ENCODE measurements at places on chromosomes 7 and 10.

GRCh38 chr7:127678337-127678736 lies 26.3 kb downstream of the SND1 start:
- DNase-seq = peak; percentile 75

GRCh38 chr7:139362302-139362701 lies 2.6 kb downstream of the LUC7L2 start:
- no peak for DNase-seq

- no peak for DNase-seq
Measured at GRCh38 chr10:43181146-43181545, 42.9 kb downstream of the CSGALNACT2 start.

DNA sequence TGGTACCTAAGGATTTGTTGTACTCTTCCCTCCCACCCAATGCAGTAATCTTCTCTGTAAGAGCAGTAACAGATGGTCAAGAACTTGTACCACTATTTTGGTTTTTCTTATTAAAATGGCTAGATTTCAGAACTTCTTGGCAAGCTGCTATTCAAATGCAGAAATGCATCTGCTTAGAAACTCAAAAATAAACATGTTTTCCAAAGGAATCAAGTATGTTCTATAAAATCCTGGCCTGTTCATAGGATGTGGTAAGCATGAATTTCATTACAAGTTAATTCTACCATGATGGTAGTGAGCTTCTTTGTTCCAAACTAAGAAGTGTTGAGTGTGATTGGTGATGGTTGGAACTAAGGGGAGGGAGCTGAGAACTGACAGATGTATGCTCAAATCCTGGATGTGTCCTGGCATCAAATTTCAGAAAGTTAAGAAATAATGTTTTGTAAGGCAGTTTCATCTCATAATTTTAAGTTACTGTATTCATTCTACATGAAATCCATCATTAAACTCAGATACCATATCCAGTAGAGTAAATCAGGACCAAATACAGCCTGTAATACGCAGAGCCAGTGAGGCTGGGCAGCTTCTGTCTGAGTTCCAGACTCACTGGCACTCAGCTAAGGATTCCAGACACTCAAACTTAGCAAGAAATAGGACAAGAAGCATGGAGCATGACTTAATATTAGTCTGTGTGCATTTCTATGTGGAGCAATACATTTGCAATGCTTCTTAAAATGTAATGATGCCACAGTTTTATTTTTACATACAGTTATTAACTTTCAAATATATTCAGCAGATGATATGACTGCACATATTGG lies 119.6 kb downstream of the TES start:
- DNase-seq = peak; percentile 58

DNA sequence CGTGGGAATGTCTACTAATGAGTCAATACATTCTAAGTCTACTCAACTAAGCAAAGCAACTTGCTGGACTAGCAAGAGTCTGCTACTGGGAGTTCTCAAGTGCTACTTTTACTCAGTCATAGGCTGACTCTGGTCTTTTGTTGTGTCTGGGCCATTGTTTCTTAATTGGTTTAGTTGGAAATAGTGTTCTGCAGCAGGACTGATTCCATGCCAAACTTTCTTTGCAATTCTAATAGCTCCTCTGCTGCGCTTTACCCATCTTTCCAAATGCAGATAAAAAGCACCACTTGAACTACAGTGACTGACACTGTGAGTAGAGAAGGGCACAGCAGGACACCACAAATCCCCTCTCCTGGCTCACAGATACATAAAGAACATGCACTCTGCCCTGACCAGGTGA lies 125.7 kb downstream of the CD36 start:
- no peak for DNase-seq

- DNase-seq = no peak
Measured at GRCh38 chr10:7697426-7697825, 5.7 kb upstream of the ITIH2 start.

DNA sequence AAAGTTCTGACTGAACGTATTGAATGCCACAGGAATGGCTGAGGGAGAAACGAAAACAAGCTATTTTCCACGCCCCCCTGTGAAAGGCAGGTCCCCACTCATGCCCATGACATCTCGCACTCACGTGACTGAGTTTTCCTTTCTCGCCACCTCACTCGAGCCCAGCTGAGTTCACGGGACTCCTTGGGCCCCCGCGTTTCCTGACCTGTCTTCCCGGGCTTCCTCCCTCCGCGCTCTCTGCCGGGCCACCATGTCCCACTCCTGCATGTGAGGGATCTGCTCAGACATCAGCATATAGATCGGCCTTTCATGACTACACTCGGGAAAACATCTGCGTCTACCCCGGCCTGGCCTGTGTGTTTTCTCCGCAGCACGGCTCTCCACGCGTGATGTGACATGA lies 226.0 kb upstream of the ADARB2 start:
- no peak for DNase-seq

DNA sequence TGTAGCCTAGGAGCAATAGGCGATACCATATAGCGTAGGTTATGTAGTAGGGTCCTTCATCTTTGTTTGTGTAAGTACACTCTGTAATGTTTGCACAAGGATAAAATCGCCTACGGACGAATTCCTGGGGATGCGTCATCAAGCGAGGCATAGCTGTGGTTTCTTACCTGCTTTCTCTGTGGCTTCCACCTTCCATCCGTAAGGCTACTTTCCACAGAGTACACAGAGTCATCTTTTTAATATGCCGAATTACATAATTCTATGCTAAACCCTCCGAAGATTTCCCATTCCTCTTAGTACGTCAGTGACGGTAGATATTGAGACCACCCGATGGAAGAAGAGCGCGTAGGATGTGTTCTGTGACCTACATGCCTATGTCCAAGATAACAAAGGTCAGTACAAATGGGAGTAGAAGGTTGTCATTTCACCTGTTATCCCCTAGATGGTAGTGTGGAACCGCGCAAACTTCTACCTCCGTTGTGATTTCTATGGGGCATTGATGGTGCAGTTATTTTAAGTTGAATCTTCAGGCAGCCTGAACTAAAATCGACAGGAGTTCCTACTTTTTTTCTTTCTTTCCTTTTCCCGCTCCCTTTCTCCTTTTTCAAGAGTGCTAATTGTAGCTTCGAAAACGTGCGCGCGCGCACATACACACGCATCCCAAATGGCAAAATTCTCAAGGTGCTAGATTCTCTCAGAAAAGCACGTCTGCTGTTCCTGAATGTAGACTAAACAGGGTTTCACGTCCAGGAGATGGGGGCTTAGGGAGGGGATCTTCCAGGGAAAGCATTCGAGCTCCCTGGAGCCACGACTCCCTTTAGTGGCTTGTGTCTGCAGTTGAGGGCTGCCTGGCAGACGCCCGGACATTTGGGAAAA lies 111.7 kb upstream of the MBL2 start:
- peak; percentile 35 for DNase-seq

GRCh38 chr7:66542528-66543269 lies 86.0 kb upstream of the KCTD7 start:
- DNase-seq = peak; percentile 64

- DNase-seq = no peak
Measured at GRCh38 chr10:87596351-87596750, 63.3 kb upstream of the PAPSS2 start.

GRCh38 chr7:68813551-68814080 lies 784.7 kb upstream of the AUTS2 start:
- no peak for DNase-seq

DNA sequence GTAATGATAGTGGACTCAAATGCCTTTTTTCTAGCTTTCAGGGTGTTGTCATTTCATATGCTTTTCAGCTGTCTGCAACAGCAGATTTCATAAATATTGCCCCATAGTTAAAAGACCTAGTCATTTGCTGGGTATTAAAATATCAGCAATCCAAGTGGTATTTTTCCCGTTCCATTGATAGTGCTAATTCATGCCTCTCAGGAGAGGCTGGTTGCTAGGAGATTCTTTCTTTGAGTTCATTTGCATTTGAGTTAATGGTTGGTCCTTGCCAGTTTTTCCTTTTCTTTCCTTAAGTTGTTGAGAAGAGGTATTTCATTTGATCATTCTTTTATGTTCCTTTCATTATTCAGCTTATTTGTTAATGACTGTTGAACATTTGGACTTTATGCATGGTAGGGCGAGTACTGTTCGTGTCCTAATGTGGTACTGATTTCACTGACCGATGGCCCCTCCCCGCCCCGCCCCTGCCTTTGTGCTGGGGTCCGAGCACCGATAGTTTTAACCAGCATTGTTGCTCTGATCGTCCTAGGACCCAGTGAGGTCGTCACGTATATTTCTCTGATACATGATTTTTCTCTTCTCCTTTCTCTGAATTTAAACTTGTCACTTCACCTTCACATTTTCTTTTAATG lies 128.6 kb downstream of the CCNY start:
- no peak for DNase-seq

DNA sequence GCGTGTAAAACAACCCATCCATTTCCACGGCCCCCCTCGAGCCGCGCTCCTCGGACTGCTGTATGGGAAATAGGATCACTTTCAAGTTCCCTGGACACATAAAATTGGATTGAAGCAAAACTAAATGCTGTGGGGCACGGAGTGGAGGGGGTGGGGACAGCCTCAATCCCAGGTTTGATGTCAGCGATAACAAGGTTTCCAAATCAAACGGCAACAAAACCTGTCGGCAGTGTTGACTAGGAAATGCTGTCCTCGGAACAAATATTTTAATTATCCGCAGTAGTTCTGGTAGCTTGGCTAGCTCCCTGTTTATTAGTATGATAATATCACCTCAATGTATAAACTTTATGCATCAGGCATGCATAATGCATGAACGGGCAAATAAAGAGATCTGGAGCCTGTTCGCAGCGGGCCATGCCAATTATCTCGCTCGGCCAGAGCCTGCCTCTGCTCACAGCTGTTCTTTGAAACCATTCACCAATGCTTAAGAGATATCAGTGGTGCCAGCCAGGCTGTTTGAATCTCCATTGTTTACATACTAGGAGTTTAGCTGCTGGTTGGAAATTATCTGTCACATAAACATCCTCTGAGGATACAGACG lies 161.1 kb downstream of the PAXIP1 start:
- DNase-seq = no peak

DNA sequence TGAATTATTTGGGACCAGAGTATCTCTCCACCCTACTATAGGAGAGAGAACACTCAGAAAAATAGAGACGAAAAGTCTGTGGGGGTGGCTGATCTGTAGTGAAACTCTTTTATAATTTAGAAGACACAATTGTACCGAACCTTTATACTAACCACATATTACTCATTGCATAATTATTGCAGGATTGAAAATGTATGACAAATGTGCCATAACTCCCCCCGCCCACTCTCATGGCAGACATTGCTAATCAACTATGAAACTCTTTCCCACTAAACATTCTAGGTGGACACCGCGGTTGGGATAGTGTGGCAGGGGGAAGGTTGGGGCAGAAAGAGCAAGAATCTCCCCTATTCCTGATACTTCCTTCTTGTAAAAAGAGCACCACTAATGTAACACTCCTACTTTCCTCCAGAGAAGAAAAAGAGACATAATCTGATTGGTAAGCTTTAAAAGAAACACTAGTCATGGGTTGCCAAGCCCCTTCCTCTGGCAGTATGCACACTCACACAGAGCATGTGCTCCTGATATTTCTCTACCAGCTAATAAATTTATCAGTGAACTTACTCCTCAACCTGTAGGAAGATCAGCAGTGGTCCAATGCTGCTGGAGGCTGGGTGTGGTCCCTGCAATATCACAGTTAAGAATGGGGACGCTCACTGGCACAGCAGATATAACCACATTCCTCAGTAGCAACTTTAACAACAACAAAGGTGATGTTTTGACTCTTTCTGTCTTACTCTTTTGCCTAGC lies 18.7 kb upstream of the ARID5B start:
- no peak for DNase-seq

GRCh38 chr7:13508586-13508985 lies 480.9 kb downstream of the ETV1 start:
- DNase-seq = no peak

- DNase-seq = no peak
Measured at GRCh38 chr7:114970732-114971131, 48.8 kb downstream of the MDFIC start.

DNA sequence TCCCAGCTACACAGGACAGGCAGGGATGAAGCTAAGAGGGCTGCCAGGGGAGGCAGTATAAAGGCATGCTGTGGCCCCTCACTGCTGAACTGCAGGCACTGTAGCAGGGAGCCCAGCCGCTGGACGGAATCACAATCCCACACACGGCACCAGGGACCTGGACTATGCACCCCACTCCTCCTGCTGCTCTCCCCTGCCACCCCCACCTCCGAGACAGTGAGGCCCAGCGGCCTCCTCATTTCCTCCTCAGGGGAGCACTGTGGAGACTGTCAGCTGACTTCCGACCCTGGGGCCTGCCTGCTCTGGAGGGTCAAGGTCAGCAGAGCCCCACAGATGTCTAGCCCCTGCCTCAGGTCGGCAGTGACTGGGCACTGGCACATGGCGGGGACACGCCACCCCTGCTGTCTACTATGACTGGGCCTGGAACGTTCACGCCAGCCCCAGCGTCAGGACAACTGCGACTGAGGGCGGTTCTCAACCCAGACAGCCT lies 92.7 kb downstream of the FAM53B start:
- DNase-seq = no peak

DNA sequence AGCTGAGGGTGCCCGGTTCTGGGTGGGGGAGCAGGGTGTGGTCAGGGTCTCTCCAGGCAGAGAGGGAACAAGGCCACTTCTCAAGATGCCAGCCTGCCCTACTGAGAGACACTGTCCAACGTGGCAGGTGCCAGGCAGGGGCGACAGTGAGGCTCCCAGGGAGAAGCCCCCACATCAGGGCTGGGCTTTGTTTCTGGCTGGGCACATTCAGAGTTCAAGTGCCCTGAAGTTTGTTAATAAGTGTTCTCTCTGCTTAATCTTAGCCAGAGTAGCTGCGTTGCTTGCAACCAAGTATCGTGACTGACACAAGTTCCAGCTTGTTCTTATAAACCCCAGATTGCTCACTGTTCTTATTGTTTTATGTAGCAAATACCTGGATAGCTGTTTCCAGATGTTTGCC lies 21.8 kb downstream of the FOXL3 start:
- DNase-seq = peak; percentile 58

DNA sequence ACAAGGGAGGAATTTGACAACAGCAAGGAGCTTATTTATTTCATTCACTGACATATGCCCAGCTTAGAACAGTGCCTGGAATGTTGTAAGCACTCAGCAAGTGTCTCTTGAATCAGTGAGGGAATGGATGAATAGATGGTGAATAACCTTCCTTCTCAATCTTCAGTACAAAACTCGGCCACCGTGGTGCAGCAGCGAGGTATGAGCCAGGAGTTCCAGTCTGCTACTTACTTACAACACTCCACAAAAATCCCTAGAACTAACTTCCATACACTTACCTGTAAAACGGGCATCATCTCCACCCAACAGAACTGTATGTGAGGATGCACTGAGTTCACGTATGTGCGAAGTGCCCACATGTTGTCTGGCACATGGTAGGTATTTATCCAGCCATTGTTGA lies 237.4 kb downstream of the WDR11 start:
- peak; percentile 50 for DNase-seq

DNA sequence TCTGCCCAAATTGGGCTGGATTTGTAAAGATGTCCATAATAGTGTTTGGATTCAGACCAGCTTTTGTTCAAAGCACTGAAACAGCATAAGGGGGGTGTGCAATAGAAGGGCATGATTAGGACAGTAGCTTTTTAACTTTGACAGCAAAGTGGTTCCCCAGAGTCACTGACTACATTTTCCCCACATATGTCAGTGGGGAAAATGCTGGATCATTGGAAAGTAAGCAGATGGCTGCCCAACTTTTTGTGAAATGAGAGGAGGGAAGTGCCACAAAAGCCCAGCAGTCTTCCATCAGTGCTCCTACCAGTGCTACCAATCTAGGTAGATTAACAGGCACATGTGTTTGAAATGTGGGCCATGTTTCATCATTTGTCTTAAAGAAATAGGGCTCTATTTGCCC lies 162.8 kb downstream of the FZD1 start:
- no peak for DNase-seq

GRCh38 chr7:43834463-43835251 lies 34.7 kb downstream of the MRPS24 start:
- no peak for DNase-seq

GRCh38 chr7:140033779-140034363 lies 28.9 kb downstream of the PARP12 start:
- no peak for DNase-seq

Data from thyroid gland (tissue), 4 donors.